ENCODE measurements at places on chromosomes 1 and 21.

DNA sequence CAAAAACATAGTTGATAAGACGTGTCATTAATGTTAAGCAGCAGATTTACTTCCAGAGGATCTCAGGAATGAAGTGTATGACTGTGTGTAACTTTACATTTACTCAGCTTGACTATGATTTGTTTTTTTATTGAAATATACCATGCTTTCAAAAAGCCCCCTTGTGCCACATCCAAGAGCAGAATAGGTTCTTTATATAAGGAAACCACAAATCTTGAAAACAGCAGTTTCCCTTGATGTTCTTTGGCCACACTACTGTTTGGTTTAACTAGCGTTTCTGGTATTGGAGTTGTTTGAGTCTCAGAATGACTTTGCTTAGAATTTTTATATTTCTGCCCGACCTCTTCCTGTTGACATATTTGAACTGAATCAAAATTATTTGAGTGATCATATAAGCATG lies 25.0 kb downstream of the LRRC8C start:
- DNase-seq, result no peak

DNA sequence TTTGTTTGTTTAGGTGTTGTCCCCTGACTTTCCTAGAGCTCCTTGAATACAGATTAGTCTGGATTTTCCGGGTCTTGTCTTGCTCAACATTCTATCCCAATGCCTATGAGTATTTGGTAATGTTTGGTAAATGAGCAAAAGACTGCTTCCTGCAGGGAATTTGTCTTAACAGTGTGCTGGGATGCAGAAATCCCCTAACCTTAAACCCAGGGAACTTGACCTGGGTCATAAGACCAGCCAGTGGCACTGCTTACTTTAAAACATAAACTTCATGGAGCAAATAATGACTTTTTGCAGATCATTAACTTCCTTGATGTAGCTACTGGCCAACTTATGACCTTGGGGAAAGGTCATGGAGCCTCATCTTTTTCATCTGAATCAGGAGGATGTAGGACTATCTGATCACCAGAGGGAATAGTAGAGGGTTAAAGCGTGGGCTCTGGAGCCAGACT lies 27.2 kb downstream of the TCEANC2 start:
- no peak for DNase-seq

DNA sequence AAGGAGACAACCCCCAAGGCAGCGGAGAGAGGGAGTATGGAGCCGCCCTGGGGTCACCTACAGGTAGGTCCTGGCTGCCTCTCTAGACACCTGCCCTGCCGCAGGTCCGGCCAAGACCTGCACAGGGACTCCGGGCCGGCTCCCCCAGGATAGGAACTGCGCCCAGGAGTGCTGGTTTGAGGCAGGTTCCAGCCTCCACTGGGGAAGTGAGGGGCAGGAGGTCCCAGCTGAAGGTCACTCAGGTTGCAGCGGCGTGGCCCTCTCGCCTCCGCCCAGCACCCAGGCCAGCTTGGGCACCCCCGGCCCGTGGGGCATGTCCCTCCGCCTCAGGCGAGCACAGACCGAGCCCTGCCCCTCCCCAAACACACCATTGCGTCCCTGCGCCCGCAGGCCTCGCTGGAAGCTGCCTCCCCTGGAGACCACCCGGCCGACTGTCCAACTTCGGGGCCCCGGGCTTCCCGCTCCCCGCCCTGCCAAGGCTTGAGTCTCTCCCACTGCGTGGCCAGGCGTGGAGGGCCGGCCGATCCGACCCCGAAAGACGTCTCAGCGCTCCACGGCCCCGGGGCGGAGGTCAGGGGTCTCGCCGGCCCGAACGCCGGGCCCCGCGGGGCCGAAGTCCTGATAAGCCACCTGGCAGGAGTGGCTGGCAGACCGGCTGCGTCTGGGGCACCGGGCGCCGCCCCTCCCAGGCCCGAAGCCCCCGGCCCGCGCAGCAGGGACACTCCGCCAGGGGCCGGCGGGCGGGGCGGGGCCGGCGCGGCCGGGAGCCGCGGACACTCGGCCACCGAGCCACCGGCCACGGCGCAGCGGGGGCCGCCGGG lies 1.4 kb upstream of the SKI start:
- DNase-seq, result no peak

DNA sequence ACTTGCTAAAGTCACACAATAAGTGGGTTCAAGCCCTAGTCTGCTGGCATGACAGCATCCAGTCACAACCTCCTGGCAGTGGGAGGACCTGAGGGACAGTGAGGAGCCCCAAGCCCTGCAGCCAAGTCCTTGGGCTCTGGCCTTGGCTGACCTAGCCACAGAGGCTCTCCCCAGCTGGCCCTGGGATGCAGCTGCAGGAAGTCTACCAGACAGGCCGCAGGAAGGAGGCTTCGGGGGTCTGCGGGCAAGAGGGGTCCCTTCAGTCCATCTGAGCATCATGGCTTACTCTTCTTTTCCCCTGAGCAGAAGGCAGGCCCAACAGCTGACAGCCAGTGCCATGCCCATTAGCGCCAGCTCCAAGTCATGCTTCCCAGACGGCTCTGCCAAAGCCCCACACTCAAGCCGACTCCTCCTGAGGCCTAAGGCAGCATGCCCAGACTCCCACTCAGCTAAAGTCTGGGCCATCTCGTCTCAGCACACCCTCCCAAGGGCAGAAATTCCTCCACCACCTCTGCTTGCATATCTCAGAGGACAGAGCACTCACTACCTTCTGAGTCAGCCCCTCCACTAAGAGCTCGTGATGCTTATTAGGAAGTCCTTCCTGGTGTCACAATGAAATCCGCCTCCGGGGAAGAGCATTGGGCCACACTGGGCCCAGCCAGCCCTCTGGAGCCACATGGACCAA lies 20.1 kb downstream of the SLC1A7 start:
- no peak for DNase-seq
